AG04450 (cell line): ENCODE measurements at places on chromosomes 3 and 15.

- DNase-seq = no peak
Measured at GRCh38 chr3:15108869-15109268, 9.9 kb upstream of the RBSN start.

DNA sequence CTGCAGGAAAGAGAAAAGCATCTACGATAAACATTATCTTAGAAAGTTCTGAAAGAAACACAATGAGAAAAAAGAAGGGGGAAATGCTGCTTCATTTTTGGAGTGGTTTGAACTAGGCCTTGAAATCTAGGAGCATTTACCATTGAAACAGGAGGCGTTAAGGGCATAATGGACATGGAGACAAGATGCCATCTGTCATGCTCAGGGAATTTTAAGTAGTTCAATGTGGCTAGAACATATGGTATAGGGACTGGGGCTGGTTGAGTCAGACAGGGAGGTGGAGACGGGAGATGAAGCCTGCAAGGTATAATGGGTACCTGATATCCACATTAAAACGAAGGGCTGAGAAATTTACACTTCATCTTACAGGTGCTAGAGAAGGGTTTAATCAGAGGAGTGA lies 10.4 kb upstream of the PLAAT1 start:
- no peak for DNase-seq

GRCh38 chr3:138938056-138938876 lies 8.7 kb downstream of the FOXL2 start:
- no peak for DNase-seq

DNA sequence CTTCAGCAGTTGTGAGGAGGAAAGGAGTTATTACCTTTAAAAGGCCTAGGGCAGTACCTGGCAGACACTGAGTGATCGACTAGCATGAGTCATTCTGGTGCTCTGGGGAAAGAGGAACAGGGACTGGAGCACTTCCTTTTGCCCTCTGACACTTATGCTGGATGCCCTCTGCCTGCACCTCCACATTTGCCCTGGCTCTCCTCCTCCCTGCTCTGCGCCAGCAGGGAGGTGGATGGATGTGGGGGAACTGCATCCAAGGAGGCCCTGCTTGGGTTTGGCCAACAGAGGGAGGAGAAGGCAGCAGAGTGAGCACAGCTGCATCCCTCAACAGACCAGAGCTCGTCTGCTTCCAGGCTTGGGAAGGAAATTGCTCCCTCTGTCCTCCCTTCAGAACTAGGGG lies 75.0 kb downstream of the SEMA5B start:
- DNase-seq = no peak

DNA sequence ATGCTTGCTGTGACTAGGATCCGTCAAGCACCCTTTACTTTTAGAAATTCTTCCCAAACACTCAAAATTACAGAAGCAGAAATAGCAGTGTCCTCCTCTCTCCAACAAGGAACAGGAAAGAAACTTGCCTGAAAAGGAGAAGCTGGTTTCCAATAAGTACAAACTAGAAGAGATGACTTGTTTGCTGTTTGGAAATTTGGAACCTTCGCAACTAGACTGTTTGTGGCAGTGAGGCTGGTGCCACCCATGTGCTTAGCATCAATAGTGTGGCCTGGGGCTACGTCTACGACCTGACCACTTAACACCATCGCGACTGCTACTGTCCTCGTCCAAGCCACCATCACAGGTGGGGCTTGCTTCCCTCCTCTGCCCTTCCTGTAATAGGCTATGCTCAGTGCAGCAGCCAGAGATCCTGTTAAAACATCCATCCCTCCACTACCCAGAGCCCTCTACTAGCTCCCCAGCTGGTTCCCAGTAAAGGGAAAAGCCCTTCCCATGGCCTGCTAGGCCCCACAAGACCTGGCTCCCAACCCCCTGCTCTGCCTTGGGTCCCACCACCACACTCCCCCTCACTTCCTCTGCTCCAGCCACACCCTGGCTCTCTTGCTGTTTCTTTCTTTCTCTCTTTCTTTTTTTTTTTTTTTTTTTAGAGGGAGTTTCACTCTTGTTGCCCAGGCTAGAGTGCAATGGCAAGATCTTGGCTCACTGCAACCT lies 52.6 kb upstream of the CCR2 start:
- no peak for DNase-seq

GRCh38 chr3:88767746-88768145 lies 339.7 kb upstream of the EPHA3 start:
- no peak for DNase-seq

GRCh38 chr15:94509259-94509658 lies 277.9 kb downstream of the MCTP2 start:
- no peak for DNase-seq

GRCh38 chr3:178777718-178778411 lies 241.6 kb downstream of the KCNMB2 start:
- DNase-seq = no peak

DNA sequence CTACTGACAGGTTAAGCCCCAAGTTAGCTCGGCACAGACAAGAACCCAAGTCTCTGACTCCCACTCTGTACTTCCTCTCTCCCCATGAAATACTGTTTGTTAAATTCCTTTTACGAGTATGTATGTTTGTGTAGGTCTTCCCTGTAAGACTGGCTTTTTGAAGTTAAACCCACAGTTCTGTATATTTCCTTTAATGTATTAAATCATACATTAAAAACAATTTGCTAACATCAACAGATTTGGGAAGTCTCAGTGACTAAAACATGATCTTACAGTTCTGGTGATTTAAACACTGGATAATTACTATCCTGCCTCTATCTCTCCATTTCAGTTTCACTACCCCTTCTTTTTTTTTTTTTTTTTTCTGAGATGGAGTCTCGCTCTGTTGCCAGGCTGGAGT lies 4.4 kb downstream of the CMTM6 start:
- DNase-seq = no peak
